ENCODE measurements at places on chromosomes 7 and 10.

GRCh38 chr10:69319841-69320316 lies 41.6 kb downstream of the HK1 start:
- DNase-seq: no peak

DNA sequence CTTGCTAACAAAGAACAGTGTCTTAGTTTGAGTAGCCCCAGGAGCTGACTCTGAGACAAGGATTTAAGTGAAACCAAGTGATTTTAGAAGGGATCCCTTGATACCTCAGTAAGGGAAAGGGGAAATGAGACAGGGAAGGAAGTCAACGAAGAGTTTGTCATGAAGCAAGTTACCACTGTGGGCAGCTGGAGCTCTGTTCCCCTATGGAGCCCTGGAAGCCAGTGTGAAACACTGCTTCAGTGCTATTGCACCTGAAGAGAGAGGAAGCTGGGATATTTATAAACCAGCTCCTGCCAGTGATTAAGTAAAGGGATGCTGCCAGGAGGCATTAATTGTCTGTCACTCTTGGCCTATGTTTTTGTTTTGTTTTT lies 58.9 kb upstream of the WAPL start:
- no peak for DNase-seq

GRCh38 chr7:73741600-73741999 lies 3.0 kb upstream of the ABHD11 start:
- no peak for DNase-seq

GRCh38 chr7:45690762-45691150 lies 116.6 kb downstream of the ADCY1 start:
- DNase-seq: no peak

GRCh38 chr10:11830836-11831519 lies 7.8 kb downstream of the PROSER2 start:
- DNase-seq: no peak

DNA sequence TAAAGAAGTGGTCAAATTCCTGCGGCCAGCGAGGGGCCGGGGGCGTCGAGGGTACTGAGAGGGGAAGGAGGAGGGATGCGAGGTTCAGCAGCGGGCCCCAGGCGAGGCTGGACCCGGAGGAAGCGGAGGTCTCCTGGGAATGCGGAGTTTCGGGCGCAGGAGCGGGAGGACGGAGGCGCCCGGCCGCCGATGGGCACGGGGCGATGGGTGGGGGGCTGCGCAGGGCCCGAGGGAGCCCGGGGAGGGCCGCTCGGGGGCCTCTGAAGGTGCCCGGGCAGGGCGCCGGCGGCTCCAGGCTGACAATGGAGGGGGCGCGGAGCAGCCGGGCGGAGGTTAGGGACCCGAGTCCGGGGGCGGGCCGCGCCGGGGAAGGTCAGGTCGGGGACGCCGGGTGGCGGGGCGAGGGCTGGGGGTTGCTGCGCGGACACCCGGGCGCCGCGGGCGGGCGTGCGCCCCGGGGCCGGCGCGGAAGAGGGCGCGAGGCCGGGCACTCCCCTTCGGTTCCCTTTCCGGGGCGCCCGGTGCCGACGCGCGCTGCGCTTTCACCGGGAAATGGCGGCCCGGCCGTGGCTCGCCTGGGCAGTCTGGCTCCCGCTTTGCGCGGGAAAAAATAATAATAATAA lies 683 bp downstream of the MACROH2A2 start:
- peak; percentile 63 for DNase-seq

DNA sequence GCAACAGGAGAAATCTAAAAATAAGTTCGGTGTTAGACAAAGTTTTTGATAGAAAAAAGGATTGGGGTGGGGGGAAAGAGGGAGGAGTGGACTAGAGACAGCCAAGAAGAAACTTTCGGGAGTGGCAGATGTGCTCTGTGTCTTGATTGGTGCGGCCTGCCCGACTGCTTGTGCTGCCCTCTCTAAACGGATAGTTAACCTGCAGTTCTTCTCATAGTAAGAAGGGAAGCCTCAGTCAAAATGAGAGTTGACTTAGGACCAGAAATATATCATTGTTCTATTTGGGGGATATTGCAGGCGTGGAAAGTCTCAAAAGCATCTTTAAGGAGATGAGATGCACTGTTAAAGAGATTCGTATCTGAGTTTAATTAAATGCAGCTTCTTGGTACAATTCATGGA lies 39.3 kb downstream of the UBE3C start:
- DNase-seq: no peak

GRCh38 chr7:102220229-102220850 lies 66.3 kb upstream of the SH2B2 start:
- no peak for DNase-seq

DNA sequence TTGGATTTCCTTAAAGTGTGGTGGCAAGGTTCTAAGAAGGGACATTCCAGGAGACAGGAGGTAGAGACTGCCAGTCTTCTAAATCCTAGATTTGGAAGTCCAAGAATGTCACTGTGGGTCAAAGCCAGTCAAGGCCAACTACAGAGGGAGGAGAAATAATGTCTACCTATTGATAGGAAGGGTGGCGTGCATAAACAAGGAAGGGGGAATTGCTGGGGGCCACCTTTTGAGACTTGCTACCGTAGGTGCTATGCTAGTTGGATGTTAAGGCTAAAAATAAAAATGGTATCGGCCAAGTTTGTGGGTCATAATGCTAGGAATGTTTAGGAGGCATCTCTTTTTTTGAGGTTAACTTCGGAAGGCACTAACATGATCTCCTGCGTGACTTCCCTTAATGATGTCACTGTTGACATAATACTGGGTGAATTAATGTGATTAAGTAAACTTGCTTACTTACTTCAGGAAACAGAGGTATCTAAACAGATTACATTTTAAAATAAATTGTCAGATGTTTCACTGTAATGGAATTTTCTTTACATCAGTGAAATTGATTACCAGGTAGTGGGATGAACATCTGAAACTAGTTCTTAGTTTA lies 4.8 kb downstream of the BTRC start:
- no peak for DNase-seq

- no peak for DNase-seq
Observed at GRCh38 chr10:76961841-76962240, 675.8 kb downstream of the KCNMA1 start.

DNA sequence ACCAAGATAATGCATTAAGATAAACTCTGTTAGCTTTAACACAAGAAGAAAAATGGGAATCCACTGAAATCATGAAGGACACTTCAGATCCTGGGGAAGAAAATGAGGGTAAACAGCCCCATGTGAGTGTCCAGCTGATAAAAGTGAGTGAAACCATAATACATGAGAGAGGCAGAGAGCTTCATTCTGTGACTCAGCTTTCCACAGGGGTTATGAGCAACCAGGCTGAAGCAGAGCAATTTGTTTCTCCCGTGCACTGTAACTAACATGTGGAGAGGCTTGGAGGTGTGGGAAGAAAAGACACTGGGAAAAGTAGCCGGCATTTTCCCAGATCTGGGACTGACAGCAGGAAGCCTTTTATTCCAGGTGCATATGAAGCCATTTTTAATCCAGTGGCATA lies 971.7 kb downstream of the ANKRD7 start:
- no peak for DNase-seq

DNA sequence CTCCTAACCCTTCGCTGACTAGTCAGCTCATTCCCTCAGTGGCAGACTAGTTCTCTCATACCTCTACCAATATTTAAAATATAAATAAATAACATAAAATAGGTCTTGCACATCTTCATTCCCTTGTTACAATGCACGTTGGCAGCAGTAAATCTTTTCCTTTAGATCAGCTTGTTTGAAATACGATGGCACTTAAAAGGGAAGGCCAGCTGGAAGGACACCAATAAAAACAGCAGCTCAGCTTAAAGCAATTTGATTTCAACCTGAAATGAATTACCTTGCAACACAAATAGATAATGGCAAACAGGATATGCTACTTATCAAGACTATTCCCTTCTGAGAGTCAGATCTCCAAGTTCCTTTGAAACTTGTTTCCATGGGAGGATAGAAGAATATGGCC lies 321.8 kb downstream of the GFRA1 start:
- no peak for DNase-seq

GRCh38 chr7:26390016-26390415 lies 98.4 kb downstream of the SNX10 start:
- DNase-seq: no peak

- no peak for DNase-seq
Observed at GRCh38 chr7:150856303-150857275, 4.3 kb downstream of the AOC1 start.

DNA sequence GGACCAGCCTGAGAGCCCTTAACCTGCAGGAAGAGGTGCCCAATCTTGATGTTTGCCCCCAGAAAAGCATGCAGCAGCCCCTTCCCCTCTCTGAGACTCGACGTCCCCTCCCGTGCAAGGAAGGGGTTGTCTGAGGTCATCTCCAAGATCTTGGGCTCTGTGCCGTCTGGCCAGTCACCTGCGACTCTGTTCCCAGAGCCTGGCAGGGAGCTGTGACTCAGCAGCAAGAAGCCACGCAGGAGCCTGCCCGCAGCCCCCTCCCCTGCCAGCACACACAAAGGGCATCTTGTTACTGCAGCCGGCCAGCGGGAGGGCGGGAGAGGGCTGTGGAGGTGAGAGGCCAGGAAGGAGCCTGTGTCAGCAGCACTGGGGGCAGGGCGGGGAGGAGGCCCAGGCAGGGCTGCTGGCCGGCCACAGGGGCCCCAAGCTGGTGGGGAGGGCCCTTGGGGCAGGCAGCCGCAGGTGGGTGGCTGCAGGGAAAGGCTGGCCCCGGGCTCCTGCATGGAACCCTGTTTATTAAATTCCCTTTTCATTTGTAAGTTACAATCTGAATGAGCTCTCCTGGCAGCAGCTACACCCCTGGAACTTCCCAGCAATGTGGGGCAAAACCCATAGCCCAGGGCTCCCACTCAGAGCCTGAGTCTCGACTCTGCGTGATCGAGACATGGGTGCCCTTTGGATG lies 103.7 kb upstream of the ZMIZ1 start:
- no peak for DNase-seq

- DNase-seq: no peak
Observed at GRCh38 chr10:102545265-102545871, 41.6 kb downstream of the SUFU start.

DNA sequence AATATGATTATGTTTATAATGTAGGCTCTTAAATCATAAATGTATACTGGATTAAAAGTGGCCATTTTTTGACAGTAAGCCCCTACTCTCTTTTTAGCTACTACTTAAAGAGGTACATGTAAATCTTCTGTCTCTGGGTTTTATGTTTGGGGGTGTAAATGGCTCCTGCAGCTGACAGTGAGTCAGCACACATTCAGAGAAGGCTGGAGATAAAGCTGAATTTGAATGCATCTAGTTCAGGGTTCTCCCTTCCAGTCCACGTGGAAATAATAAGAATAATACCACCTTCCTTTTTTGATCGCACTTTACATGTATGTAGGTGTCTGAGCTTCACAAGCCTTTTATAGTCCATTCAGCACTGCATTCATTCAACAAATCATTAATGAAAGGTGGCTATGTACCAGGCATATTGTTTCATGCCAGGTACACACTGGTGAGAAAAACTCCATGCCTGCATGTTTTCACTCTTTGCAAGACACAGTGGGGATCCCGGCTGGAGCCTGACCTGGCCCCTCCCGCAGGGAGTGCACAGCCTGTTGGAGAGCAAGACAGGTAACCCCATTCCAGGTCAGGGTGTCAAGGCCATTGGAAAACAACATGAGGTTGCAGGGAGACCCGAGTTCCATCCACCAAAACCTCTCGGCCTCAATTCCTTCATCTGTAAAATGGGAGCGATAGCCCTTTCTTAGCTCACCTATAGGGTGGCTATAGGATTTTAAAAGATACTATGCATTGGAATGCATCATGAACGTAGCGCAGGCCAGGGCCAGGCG lies 107.5 kb upstream of the ANLN start:
- DNase-seq: no peak

DNA sequence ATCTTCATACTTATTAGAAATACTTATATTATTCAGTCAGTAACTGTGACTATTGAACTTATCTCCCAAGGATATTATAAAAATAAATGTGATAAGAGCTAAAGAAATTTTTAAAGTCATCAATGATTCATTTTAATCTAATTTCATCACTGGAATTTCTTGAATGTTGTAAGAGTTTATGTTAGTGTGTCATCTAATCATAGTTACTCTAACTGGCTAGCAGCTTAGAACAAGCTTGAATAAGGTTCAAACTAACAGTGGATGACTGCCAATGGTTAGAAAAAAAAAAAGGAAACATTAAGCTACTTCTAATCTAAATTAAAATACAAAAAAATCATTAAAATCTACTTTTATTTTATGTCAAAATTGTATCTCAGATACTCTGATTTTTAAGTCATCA lies 1066.3 kb downstream of the CNTNAP2 start:
- no peak for DNase-seq

DNA sequence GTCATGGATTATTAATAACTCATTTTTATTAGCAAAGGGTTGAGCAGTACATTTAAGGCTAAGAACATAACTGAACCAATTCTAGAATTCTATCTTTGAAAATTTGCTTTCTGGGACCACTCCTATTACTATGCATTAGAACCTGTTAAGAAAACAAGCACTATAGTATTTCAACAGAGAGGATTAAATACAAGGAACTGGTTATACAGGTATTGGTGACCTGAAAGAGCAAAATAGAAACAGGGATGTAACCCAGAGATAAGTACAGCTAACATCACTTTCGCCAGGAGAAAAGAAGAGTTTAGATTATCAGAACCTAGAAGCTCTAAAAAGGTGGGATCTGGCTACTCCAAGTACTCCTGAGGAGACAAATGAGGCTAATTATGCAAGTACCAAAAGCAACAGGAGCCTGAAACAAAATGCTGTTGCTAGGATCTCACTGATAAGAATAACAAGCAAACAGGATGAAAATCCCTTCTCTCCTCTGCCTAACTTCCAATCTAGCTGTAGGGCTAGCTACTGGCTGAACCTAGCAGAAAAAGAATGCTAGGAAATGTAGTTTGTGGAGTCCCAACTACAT lies 32.1 kb upstream of the ELAPOR2 start:
- DNase-seq: no peak

GRCh38 chr7:150400008-150400787 lies 21.1 kb downstream of the ZNF775 start:
- no peak for DNase-seq

GRCh38 chr7:24829787-24830186 lies 72.5 kb upstream of the GSDME start:
- DNase-seq: no peak

GRCh38 chr7:106693677-106694353 lies 32.9 kb upstream of the CCDC71L start:
- DNase-seq: no peak

- no peak for DNase-seq
Observed at GRCh38 chr7:80873140-80873539, 45.7 kb downstream of the SEMA3C start.

- DNase-seq: no peak
Observed at GRCh38 chr7:77184990-77185389, 14.6 kb downstream of the FGL2 start.

GRCh38 chr10:99290306-99290705 lies 38.9 kb upstream of the CNNM1 start:
- DNase-seq: no peak

GRCh38 chr10:71887743-71888142 lies 36.7 kb upstream of the PSAP start:
- no peak for DNase-seq

DNA sequence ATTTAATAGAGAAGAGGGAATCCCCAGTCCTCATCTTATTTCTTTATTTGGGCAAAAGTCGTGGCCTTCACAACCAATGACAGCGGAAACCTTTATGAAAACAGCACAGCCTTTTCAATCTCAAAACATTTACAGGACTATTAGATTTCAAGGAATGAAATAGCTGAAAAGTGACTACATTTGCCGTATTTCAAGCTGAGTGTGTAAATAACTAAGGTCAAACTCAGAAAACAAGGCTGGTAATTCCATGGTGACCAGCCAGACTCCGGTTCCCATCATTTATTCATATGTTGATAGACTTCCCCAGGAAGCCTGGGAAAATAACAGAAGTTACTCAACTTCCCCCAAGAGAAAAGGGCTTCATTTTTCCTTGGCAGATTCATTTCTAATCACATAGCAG lies 457.3 kb upstream of the NFE2L3 start:
- no peak for DNase-seq
